Neural crest cell (in vitro differentiated cells): ENCODE measurements at places on chromosomes 6 and 20. TPM values are rescaled to one million over a fixed set of nuclear protein-coding genes. Genes with fewer than 3 reads are reported as not detected.

- no peak for DNase-seq
Observed at GRCh38 chr20:52242237-52243230, 51.0 kb upstream of the ZFP64 start.

DNA sequence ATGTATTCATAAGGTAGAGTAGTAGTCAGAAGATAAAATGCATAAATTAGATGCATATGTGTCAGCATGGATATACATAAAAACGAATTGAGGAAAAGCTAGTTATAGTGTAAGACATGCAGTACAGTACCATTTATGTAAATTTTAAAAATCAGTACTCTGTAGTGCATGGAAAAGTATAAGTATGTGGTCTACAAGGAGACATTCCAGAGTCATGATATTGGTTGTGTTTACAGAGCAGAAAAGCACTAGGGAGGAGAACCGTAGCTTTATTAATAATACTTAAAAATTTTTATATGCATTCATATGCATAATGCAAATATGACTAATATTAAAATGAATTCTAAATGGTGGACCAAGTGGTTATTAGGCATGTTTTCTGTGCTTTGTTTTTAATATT is 220.0 kb downstream of the ZFAND3 start:
- no peak for DNase-seq

GRCh38 chr6:123569575-123569974 is 67.2 kb downstream of the TRDN start:
- DNase-seq: no peak

DNA sequence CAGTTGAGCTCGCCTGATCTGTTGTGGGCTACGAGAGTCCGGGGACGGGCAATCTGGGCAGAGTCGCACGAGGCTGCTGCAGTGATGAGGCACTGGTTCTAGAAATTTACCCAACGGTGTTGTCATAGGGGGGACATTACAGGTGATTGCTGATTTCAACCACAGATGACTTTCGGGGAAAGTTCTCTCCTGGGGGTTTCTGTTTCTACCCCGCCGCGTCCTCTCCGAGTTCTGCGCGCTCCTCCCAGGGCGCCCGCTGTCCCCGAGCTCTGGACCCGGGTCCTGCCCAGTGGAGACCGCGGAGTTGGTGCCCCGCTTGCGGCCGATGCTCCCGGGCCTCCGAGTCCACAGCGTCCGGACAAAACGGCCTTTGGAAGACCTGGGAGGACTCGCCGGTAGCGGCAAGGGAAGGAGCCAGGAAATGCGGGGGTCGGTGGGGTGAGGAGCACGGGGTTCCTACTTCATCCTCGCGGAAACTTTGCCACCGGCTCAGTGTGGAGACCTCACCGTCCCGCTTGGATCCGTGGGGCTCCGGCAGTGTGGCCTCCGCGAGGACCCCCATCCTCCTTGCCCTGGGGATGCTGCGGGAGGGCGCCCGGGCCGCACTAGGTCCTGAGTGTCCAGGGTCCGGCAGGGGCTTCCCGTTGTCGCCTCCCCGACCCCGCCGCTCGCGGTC is 12.3 kb upstream of the RAET1L start:
- no peak for DNase-seq

- DNase-seq: no peak
Observed at GRCh38 chr6:130587778-130588520, 222.1 kb downstream of the TMEM200A start.

DNA sequence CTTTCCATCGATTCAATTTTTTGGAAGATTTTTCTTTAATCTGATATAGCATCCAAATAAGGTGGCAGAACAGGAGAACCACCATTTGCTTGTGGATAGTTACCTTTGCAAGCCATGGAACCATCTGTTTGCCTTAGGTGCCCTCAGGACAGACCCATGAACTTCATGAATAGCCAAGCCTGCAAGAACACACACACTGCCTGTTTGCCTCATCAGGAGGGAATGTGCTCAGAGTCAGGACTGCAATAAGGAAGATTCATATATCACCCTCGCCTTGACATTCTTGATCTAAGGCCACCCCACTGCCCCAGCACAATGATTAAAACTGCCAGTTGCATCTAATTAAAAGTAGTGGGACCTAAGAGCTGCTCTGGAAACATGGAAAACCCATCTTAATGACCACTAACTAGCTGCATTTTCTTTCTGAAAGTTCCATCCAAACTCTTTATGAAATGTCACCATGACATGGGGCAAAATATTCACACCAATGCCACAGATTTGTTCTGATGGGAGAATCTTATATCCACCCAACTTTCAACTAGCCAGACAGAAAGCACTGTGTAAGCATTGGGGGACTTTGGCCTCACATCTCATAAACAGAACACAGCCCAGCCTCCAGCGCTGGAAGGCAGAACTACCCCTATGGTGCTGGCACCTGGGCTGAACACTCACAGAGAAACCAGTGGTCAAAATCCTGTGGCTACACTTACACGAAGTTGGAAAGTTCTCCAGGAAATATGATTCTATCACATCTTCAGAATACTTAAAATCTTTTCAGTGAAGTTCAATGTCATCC is 48.3 kb downstream of the TBXT start:
- no peak for DNase-seq

- no peak for DNase-seq
Observed at GRCh38 chr6:156378853-156379252, 398.3 kb upstream of the ARID1B start.

GRCh38 chr6:47525330-47526057 is 47.9 kb downstream of the CD2AP start:
- DNase-seq: no peak

DNA sequence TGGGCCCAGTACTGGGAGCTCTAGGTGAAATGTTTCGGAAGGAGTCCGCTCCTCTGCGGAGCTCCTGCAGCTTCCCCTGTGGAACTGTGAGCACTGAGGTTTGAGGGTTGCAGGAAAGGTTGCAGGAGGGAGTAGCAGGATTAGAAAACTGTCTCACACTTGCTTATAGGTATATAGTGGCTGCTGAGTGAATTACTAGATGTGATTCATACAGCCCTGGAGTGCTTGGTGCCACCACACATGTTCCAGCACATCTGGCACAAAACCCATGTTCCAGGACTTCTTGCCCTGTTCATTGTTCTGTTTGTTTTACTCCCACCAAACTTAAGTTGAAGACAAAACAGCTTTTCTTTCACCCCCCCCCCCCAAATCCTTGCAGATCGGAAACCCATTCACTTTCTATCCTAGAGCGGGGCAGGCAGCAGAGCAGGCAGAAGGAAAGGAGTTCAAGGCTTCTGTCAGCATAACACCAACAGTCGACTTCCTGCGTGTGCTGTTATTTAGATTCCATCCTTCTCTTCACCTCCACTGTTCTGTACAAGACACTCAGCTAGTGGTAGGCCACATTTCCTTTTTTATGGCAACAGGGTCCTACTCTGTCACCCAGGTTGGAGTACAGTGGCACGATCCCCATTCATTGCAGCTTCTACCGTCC is 669 bp upstream of the PEX6 start:
- peak; percentile 8 for DNase-seq

- no peak for DNase-seq
Observed at GRCh38 chr6:45818655-45819054, 197.0 kb downstream of the CLIC5 start.

DNA sequence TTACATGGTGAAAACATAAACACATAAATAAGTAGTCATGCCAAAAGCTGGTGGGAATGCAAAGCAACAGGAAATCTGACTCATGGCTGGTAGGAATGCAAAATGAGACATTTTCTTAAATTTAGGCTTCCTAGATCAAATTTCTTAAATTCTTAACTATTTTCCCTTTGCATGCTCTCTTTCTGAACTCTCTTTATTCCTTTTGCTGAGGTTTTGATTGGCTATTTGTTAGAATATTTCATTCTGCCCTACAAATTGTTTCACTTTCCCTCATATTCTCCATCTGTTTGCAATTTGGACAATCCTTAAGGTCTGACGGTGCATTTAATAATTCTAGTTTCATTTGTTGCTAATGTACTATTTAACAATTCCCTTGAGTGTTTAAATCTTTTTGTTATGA is 437.5 kb upstream of the RGS17 start:
- DNase-seq: no peak

DNA sequence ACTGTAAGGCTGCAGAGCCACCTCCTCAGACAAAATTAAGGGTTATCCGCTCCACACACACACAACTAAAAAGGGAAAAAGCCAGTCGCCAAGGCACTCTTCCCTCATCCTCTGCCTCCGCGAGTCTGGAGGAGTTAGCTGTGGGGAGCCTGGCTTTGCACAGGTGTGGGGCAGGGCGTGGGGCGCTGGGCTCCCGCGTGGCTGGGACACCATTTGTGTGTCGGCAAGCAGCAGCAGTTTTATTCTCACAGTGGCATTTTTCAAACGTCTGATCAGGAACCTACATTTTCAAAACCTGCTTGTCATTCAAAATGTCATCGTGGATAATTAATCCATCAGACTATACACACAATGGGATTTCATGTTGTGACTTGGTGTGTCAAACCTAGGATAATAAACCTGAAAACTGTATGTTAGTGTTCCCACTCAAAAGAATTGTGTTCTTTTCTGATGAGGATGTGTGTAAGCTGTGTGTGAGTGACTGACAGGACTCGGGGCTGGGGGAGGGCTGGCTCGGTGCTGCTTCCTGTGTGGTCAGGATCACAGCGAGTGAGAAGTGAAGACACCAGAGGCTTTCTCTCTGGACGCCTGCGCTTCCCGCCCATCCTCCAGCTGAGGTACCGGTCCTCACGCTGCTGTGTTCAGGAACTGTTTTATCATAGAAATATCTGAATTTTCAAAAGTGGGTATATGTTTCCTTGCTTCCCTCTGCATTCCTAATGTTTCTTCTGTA is 83.1 kb downstream of the IRF4 start:
- DNase-seq: peak; percentile 23

- DNase-seq: no peak
Observed at GRCh38 chr6:28789553-28790083, 134.2 kb downstream of the TRIM27 start.

GRCh38 chr6:38021571-38021970 is 202.0 kb downstream of the ZFAND3 start:
- no peak for DNase-seq

DNA sequence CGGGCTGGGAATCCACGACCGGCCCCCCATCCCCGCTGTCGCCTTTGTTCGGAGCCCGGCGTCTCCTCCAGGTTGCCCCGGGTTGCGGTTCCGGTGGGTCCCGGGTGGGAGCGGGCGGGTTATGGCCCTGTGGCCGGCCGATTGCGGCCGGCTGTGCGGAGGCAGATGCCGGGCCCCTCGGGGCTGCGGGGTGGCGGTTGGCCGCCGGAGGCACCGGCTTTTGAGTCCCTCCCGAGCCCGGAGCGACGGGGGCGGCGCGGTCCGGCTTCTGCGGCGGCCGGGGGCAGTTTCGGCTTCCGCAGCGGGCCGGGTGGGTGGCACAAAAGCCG is 431 bp downstream of the LOC128125822 start:
- no peak for DNase-seq

- no peak for DNase-seq
Observed at GRCh38 chr6:40798069-40798770, 211.1 kb upstream of the LRFN2 start.

DNA sequence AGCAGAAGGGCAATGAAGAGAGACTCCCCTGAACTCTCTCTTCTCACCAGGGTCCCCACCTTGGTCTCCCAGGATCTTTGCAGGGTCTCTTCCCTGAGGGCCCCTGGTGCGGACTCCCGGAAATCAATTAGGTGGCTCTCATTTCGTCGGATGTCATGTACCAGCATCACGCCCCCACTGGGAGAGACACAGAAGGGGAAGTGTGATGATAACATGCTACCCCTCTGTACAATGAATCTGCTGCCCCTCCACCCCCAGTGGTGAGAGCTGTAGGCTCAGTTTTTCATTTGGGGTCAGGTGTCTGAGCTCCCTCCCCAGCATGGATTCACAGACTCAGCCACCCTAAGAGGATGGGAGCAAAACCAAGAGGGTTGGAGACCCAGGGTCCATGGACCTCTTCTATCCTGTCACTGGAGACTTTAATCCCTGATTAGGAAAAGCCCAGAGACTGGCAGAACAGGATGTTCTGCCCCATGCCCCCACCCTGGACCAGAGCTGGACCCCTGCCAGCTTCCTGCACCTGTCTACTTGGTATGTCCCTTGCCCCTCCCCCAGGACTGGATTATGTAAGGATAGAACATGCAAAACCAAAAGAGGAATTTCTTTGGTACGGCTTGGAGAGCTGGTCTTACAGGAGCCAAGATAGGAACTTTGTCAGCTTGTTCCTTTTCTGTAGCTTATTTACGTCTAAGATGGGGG is 11.1 kb downstream of the GGT7 start:
- no peak for DNase-seq

- DNase-seq: no peak
Observed at GRCh38 chr20:58938541-58938940, 42.5 kb upstream of the NELFCD start.

GRCh38 chr20:57440678-57441509 is 49.7 kb downstream of the RBM38 start:
- DNase-seq: no peak

DNA sequence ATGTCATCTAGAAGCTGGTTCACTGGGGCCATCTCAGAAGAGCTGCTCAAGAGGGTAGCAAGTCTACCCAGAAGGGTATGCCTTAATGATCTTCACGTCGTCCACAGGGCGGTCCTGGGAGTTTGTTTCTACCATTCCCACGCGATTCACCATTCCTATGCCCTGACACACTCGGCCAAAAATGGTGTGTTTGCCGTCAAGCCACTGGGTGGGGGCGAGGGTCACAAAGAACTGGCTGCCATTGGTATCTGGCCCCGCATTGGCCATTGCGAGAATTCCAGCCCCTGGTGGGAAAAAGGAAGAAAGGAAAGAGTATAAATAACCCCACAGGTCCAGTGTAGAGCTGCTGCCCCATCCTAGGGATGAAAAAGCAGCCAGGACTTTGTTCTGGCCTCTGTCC is 16.5 kb upstream of the CPNE5 start:
- DNase-seq: no peak

GRCh38 chr20:46743088-46743487 is 33.6 kb downstream of the SLC2A10 start:
- no peak for DNase-seq

GRCh38 chr20:62133864-62134263 is 9.3 kb downstream of the PSMA7 start:
- DNase-seq: no peak

The DYNLT1 gene
- total RNA-seq: 117 and 118 TPM in 2 replicates

The RHAG gene
- total RNA-seq: not detected in 2 replicates

The VWA7 gene
- 2.0 and 2.7 TPM in 2 replicates for total RNA-seq

The EEF1A2 gene
- total RNA-seq: 4.5 and 4.6 TPM in 2 replicates

The KCNQ5 gene
- total RNA-seq: 1.2 and 1.5 TPM in 2 replicates

The CST7 gene
- total RNA-seq: not detected in 2 replicates

The SMLR1 gene
- not detected in 2 replicates for total RNA-seq

The SULF2 gene
- 18.5 and 22.9 TPM in 2 replicates for total RNA-seq

The SYCP2 gene
- 1.9 and 2.3 TPM in 2 replicates for total RNA-seq

The C20orf141 gene
- not detected in 2 replicates for total RNA-seq

The FAM83C gene
- not detected in 2 replicates for total RNA-seq

The TLDC2 gene
- not detected in 2 replicates for total RNA-seq

The TBXT gene
- total RNA-seq: not detected in 2 replicates

The GJA10 gene
- not detected in 2 replicates for total RNA-seq

The KCNK16 gene
- total RNA-seq: not detected in 2 replicates
